ENCODE measurements at places on chromosomes 6 and 20.

GRCh38 chr6:69936674-69937363 is 70.5 kb downstream of the COL19A1 start:
- DNase-seq: peak; percentile 58

DNA sequence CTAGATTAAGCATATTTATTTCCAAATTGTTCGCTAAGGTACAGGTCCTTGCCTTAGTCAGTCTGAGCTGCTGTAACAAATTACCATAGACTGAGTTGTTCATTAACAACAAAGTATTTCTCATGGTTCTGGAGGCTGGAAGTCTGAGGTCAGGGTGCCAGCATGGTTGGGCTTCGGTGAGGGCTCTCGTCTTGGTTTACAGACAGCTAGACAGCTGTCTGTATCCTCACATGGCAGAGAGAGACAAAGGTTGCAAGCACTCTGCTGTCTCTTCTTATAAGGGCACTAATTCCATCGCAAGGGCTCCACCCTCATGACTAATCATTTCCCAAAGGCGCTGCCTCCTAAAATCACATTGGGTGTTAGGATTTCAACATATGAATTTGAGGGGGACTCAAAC is 115.3 kb upstream of the GMDS start:
- DNase-seq: no peak

DNA sequence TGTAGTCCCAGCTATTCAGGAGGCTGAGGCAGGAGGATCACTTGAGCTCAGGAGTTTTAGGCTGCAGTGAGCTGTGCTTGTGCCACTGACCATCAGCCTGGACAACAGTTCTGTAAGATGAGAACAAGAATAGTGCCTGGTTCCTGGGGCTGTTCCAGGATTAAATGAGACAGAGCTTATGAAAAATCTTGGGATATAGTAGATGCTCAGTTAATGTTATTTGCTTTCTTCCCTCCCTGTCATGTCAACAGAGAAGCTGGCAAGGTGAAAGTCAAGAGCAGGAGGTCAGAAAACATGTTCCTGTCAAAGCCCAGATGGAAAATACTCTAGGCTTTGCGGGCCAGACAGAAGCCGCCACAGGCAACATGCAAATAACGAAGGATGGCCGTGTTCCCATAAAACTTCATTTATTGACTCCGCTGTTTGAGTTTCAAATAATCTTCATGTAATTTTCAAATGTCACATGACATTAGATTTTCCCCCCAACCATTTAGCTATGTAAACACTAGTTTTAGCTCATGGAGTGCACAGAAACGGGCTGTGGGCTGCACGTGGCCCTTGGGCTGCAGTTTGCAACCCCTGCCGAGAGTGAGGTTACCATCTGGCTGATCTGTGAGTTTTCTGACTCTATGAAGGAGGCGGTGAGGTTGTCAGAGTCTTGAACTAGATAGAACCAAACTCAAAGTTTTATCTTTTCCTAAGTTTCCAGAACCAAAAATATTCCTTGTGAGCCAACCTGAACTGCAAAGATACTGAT is 63.4 kb upstream of the PMEPA1 start:
- DNase-seq: no peak

DNA sequence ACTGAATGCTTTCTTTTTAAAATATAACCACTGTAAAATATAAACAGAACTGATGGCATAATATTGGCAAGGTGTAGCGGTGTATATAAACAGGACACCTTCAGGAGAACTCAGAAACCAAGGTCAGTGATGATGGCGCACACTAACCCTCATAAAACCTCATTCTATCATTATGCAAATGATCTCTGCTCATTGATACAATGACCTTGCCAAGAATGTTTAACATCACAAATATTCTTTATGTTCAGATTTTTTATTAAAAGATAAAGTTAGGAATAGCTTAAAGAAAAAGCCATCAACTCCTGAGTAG is 48.6 kb upstream of the DST start:
- DNase-seq: no peak

GRCh38 chr20:32709632-32710121 is 33.6 kb downstream of the COMMD7 start:
- no peak for DNase-seq

- peak; percentile 31 for DNase-seq
These were observed 30.5 kb downstream of the CNKSR3 start for GRCh38 chr6:154479771-154480639.

DNA sequence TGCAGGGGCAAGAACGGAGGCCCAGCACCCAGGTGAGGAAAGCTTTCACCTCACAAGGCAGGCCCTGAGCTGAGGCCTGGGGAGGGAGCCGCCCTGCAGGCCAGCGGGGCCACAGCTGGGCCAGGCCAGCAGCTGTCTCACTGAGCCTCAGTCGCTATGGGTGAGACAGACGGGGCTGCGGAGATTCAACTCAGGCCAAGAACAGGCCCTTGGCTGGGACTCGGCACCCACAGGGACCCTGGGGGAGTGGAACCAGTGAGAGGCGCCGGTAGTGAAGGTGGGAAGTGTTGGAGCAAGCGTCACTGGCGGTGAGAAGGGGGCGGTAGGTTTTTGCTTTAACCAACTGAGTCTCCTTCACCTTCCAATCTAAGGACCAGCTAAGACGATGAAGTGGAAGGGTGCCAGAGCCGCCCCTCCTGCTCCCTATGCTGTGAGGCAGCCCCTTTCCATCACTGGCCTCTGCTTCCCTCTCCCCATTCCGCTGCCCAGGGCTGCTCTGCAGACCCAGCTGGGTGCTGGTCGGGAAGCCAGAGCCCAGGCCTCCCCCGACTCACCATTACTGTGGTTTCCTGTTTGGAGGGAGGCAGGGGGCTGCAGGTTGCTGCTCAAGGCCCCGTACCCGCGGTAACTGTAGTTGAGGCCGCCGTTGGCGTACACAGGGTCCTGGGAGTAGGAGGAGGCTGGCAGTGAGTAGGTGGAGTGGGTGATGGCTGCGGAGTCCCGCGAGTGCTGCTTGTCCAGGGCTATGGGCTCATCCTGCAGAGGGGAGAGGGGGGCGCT is 93.7 kb downstream of the ASXL1 start:
- DNase-seq: no peak

GRCh38 chr6:13593720-13594119 is 19.3 kb downstream of the SIRT5 start:
- peak; percentile 37 for DNase-seq

GRCh38 chr6:5132731-5133130 is 47.6 kb downstream of the PPP1R3G start:
- DNase-seq: peak; percentile 97

- no peak for DNase-seq
These were observed 31.1 kb downstream of the MYB start for GRCh38 chr6:135212020-135212806.

- DNase-seq: no peak
These were observed 67.8 kb upstream of the CITED2 start for GRCh38 chr6:139442188-139442671.

GRCh38 chr6:41874741-41875140 is 20.4 kb downstream of the USP49 start:
- DNase-seq: no peak

GRCh38 chr6:16092140-16092539 is 36.7 kb upstream of the MYLIP start:
- DNase-seq: no peak

- no peak for DNase-seq
These were observed 110.1 kb downstream of the PREP start for GRCh38 chr6:105292689-105293339.

GRCh38 chr6:154219250-154219649 is 137.4 kb downstream of the IPCEF1 start:
- DNase-seq: no peak

DNA sequence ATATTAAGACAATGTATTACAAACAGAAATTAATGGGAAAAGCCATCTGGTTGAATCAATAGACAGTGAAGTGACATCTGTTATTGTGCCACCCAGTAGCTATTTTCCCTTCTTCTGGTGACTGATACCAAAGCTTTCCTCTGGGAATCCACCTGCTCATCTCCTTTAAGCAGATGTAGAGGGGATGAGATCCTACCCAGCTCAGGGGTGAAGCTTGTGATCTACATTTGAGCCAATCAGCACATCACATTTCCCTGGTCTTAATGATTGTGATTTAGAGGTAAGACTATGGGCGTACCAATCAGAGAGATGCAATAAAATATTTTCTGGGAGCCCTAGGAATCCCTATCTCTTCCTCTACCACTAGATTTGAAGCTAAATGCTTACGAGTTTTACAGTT is 782.9 kb downstream of the PTPRT start:
- no peak for DNase-seq

- DNase-seq: peak; percentile 43
These were observed 66.5 kb downstream of the MYLK4 start for GRCh38 chr6:2684103-2684749.

DNA sequence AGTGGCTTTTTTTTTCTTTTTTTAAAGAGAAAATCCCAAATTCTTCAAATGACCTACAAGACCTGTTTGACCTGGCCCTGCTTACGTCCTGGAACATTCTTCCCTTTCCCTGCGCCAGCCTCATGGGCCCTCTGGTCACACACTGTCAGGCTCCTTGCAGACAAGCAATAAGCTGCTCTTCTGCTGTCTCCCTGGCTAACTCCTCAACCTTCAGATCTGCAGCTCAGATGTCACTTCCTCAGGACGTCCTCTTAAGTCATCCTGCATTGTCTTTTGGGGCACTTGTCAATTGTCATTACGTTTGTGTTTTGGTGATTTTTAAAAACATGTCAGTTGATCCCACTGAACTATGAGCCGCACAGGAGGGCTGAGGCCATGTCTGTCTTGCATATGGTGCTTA is 28.9 kb upstream of the SLC35D3 start:
- DNase-seq: no peak

DNA sequence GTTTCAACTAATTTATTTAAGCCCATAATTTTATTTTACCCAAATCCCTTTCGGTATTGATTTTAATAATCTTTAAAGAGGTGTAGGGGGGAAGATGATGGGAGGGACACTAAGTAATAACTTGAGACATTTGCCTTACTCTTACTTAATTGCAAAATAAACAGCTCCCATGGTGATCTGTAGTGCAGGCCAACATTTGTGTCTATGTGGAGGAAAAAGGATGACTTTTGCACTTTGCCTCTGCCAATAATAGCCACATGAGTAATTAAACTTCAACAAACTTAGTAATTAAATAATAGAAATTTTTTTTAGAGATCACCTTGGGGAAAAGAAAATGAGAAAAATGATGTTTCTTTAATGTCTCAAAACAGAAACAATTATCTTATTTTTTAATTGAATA is 29.9 kb upstream of the CD2AP start:
- no peak for DNase-seq

DNA sequence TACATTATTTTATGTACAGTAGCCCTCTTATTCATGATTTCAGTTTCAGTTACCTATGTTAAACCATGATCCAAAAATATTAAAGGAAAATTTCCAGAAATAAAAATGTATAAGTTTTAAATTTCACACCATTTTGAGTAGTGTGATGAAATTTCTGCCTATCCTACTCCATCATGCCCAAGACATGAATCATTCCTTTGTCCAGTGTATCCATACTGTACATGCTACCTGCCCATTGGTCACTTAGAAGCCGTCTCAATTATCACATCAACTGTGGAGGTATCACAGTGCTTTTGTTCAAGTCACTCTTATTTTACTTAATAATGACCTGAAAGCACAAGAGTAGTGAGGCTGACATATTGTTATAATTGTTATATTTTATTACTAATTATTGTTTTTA is 32.3 kb upstream of the PLCB4 start:
- no peak for DNase-seq

GRCh38 chr6:88914895-88915598 is 48.4 kb downstream of the RNGTT start:
- peak; percentile 15 for DNase-seq

- no peak for DNase-seq
These were observed 154.6 kb upstream of the TSHZ2 start for GRCh38 chr20:52817511-52817910.

GRCh38 chr6:87151471-87151780 is 3.9 kb upstream of the ZNF292 start:
- peak; percentile 12 for DNase-seq

- DNase-seq: peak; percentile 19
These were observed 312.4 kb downstream of the GRIK2 start for GRCh38 chr6:101705866-101706265.

DNA sequence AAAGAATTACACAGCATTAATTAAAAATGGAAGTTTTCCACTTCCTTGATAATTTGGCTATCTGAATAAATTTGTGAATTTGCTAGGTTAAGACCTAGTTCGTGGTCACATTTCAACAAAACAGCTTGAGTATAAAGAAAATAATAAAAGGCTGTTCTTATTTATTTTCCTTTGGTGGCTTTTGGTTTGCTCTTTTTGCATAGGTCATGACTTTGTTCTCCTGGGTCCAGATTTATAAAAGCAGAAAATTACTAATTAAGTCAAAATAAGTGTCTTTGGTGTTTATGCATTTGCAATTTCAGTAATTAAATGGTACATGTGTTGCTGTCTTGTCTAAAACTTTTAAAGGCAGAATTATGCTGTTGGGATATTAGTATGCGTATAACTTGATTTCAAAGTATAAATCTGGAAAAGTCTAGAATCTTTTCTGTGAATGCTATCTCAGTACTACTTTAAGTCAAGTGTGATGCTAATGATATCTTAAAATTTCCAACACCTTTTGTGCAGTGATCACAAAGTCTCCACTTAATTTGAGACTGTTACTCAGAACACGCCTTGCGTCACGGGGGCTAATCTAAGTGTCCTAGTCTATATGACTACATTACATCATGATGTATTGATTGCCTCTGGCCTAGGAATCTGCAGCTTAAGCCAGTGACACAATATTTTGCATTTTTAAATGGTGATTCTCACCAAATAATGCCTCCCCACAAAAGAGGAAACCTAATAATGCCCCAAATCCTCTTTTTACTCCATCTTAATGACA is 41.0 kb downstream of the GNAS start:
- no peak for DNase-seq

- DNase-seq: no peak
These were observed 269.7 kb downstream of the TAF4 start for GRCh38 chr20:61795669-61796630.

GRCh38 chr6:101711518-101711917 is 318.0 kb downstream of the GRIK2 start:
- DNase-seq: no peak

DNA sequence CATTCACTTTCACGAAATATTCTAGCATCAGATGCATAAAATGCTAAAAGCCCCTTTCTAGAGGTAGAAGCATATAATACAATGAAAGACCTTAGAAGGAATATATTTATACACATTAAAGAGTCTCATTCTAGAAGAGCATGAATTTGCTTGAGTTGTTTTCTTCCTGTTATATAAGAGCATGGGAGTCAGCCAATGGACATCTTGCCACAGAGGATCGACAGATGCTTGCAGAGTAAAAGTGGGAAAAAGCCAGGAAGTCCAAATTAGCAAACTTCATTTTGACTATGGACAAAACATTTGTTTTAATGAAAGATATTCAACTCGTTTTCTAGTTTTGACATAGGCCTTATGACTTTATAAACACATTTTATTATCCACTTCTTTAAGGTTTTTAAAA is 44.2 kb upstream of the RIPPLY2 start:
- DNase-seq: no peak

DNA sequence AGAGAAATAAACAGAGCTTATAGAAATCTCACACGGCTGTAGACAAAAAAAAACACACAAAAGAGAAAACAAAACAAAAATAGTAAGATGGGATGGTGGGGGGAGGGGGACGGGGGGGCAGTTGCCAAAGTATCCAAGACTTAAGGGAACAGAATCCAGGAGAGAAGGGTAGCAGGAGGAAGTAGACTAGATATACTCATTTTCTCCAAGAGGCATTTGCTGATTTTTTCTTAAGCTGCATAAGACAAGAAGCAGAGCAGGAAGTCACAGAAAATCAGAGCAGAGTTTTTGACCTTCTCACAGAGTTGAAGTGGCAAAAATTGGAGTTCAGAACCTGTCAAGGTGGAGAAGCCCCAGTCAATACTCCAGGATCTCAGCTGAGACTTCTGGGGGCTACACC is 237.7 kb downstream of the HIVEP2 start:
- DNase-seq: no peak

Data from cardiac fibroblast (primary cell).